ENCODE measurements at places on chromosomes 3 and 15.

DNA sequence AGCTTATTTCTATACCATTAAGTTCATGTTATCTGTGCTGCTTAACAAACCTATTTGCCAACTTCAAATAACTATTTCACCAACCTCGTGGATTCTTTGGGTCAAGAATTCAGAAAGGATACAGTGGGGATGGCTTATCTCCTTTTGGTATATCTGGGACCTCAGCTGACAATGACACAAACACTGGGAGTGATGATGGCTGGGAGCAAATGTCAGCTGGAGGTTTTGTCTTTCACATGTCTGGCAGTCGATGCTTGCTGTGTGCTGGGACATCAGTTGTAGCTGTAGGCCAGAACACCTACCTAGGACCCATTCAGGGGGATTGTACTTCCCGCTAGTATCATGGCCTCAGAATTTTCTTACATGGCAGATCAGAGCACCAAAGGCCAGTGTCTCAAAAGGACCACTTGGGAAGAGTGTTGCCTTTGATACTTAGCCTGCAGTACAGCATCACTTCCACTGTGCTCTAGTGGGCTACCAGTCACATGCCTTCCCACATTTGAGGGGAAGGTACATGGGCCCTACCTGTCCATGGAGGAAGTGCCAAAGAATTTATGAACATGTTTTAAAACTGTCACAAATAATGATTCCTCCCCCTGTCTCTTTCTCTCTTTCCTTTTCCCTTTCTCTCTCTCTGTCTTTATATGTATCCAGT is 23.7 kb upstream of the FAM98B start:
- DNase-seq = no peak

- DNase-seq = no peak
Measured at GRCh38 chr3:110123946-110124345, 786.6 kb upstream of the DPPA4 start.

DNA sequence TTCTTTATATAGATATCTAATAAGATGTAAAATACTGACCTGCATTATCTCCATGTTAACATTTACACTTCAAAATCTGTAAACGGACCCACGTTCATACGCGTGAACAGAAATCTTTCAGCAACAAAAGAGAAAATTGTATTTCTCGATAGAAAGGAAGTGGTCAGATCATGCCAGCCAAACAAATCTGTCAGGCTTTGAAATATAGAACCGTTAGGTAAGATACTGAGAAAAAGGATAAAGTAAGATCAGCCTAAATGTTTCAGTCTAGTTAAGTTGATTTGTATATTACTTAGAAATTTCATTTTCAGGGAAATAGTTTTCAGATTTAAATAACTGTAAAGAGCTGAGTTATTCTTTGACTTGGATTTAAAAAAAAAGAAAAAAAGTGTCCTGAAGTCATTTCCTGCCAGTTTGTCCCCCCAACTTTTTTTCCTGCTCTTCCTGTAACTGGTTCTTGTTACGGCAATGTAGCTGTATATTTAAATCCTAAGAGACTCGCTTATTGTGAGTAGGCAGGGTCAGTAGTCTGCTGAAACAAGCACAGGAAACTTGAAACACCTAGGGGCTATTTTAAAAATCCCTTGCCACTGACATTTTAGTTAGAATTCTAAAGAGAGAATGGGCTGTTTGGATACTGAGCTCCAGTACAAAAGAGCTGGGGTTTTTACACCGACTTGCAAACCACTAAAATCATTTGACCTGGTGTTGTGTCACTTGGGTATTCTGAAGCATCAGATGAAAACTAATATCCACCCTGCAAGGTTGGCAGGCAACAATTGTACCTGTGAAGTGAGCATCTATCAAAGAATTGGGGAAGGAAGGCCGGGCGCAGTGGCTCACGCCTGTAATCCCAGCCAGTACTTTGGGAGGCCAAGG is 237.5 kb downstream of the UBE2E2 start:
- no peak for DNase-seq

- peak; percentile 79 for DNase-seq
Measured at GRCh38 chr15:78282324-78282723, 17.1 kb downstream of the SKIC8 start.

DNA sequence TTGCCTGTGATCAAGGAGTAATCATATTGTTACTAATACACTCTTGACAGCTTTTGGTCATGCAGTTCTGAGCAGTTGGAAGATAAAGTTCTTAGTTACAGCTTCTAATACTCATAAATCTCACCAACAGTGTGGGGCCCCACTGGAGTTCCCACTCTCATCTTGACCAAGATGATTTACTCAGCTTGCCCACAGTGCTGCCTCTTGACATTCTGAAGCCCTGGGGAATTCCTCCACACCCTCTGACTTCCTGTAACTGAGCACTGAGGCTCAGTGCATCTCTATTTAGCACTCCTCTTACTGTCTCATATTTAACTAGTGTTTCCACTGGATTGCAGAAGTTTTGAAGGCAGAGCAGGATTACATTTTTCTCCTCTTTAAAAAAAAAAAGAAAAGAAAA is 1.9 kb upstream of the ARL6IP5 start:
- peak; percentile 90 for DNase-seq

DNA sequence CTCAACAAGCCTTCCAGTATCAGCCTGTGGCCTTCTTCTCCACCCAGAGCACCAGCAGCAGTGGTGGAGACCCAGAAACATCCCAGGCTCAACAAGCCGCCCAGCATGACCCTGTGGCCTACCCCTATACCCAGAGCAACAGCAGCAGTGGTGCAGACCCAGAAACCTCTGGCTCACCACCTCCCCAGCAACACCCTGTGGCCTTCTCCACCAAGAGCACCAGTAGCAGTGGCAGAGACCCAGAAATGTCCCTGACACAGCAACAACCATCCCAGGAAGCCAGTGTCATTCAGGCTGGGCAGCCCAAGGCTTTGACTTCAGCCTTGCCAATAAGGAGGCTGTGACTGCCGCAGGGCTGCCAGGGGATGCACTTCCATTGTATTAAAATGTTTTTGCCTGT is 16.3 kb upstream of the EMC3 start:
- no peak for DNase-seq

DNA sequence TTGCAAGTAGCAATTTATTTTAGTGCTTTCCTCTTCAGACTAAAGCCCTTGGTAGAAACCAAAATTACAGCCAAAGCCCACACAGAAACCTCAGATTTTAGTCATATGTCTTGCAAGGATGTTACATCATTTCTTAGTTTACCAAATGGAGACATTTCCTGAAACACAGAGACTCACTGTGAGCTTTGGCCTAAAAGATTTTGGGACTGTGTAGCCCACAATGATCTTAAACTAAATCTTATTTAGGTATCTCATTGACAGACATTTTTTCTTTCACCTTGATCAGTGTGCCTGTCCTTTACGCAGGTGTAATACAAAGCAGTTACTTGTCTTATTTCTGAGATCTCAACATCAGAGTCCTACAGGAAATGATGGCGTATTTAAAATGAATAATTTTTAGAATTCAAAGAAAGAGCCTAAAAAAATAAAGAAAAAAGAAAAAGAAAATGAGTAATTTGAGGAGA is 27.8 kb upstream of the AP4E1 start:
- DNase-seq = peak; percentile 95

DNA sequence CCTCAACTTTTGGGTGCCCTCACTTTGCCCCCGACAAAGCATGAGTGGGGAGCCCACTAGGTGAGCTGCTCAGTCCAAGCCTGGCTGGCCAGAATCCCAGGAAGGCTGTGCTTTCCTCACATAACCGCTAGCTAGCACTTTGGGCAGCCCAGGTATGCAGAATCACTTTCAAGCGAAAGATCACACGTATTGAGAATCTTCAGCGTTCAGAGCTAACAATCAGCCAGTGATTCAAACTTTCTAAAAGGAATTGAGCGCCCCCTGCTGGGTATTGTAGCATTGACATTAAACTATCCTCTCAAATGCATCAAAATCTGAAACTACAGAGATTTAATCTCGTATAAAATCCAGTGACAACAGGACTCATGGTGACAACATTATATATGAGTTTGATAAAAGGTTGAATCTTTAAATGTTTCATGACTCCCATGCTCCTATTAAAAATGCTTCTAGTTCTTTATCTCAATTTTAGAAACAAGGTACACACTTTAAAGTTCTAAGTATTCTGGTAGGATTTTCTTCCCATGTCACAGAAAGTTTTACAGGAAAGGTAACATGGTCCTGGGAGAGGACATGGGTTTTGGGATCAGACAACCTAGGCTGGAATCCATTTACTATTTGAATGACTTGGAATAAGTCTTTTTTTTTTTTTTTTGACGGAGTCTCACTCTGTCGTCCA is 11.8 kb downstream of the ANAPC13 start:
- DNase-seq = peak; percentile 87

- peak; percentile 75 for DNase-seq
Measured at GRCh38 chr3:159785273-159785708, 203.3 kb upstream of the IL12A start.

DNA sequence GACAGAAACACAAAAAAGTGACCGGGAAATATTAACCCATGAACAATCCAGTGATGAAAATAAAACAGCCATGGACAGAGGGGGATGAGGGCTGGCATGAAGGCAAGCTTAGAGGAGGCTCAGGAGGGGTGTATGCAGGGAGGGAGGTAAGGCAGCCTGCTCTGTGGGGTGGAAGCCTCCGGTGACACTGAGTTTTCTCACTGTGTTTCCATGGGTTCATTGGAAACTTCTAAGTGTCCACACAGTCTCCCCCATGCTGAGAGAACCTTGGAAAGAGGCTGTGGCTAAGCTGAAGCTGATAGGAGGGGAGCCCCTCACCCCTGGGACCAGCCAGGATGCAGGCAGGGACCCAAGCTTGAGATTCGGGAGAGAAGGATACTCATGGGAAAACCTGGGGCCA is 6.8 kb upstream of the SKOR1 start:
- DNase-seq = no peak

DNA sequence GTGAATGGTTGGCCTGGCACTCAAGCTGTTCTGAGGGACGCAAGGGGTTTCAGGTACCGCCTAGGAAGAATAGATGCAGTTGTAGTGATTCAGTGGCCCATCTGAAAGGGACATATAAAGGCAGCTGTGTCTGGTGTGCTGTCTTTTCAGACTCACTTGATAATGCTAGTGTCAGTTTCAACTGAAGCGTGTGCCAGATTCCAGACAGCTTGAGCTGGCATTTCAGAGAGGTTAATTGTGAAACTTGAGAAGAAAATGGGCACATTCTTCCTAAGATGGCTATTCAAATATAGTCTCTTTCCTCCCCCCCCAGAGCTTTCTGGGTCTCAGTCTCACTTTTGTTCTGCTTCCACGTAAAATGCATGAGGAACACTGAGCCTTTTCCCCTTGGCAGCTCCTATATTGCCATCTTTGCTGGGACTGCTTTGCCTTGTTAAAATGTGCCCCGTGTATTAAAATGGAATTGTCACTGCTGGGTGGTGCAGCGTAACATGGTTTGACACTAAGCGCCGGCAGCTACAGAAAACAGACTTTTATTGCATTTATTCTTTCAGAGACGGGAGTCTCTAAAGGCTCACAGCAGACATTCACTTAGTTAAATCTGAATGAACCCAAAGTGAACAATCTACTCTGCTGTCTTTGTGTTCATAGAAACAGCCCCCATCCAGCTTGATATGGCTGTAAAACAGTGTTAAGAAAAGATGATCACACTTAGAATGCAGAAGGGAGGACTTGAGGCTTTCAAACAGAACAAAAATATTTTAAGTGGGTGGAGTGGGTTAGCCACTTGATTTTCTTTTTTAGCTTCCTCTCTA is 478.7 kb downstream of the RBMS3 start:
- peak; percentile 28 for DNase-seq

DNA sequence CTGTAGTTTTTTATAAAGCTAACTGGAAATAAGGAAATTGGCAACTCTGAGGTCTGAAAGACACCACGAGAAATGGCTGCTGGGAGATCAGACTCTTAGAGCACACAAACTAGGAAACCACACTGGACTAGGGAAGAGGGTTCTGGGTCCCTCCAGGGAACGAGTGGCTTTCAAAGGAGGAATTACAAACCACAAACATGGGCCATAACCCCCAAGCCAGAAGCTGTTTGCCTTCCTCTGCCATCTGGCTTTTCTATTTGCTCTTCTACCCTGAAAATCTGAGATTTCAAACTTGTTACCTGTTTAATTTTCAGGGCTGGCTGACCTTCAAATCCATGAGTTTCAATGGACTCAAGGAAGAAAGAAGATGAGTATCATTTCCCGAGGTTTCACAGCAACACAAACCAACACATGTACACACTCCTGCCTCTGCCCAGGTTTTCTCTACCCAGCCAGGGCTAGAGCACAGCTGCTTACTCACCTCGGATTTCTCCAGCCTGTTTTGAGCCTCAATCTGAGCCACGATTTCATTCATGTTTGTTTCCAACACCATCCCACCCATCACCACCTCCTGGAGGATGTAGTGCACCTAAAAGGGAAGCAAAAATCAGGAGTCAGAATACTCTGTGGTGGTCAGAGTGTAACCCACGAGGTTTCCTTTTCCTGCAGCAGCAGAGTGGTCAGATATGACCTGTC is 22.6 kb upstream of the ANPEP start:
- DNase-seq = peak; percentile 70

GRCh38 chr3:129745253-129745652 is 138.8 kb upstream of the PLXND1 start:
- DNase-seq = peak; percentile 49

GRCh38 chr15:96948981-96949380 is 618.5 kb downstream of the NR2F2 start:
- DNase-seq = no peak

GRCh38 chr3:67657192-67657591 is 2.8 kb upstream of the SUCLG2 start:
- no peak for DNase-seq

- DNase-seq = peak; percentile 68
Measured at GRCh38 chr15:88323976-88324740, 67.6 kb upstream of the NTRK3 start.

GRCh38 chr15:60568301-60568742 is 89.4 kb upstream of the ICE2 start:
- DNase-seq = no peak

Data from fibroblast of upper back skin (primary cell).